ENCODE measurements at places on chromosomes 7 and 10.

DNA sequence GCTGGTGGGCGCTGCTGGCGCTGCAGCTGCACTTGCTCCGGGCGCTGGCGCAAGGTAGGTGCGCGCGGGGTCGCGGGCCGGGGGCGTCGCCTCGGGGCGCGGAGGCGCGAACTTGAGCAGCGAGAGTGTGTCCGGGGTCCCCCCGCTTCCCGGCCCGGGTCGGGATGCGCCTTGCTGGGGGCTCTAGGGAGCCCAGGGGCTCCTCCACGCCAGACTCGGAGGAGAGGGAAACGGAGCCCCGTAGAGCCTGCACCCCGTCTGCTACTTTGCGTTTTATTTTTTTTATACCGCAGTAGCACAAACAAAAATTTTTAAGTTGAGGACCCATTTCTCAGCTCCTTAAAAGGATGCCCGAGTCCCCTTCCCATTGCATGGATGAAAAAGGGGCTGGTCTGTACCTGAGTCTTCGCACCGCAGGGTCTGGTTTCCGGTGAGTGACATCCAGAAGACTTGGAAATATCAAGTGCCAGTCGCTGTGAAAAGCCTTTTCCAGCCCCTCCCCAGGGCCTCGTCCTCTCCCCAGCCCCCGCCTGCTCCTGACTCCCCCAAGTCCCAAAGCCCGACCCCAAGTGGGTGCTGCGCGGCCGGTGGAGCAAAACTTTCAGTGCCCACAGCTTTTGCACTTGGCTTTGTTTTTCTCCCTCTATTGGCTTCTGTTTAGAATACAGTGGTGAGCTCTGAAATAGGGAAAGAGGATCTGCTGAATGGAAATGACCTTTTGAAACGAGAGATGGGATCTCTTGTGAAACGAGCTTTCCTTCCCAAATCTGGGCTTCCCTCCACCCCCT lies 973 bp downstream of the SDK1 start:
- no peak for DNase-seq

- no peak for DNase-seq
These were observed 2.9 kb downstream of the ELN start for GRCh38 chr7:74030861-74031260.

DNA sequence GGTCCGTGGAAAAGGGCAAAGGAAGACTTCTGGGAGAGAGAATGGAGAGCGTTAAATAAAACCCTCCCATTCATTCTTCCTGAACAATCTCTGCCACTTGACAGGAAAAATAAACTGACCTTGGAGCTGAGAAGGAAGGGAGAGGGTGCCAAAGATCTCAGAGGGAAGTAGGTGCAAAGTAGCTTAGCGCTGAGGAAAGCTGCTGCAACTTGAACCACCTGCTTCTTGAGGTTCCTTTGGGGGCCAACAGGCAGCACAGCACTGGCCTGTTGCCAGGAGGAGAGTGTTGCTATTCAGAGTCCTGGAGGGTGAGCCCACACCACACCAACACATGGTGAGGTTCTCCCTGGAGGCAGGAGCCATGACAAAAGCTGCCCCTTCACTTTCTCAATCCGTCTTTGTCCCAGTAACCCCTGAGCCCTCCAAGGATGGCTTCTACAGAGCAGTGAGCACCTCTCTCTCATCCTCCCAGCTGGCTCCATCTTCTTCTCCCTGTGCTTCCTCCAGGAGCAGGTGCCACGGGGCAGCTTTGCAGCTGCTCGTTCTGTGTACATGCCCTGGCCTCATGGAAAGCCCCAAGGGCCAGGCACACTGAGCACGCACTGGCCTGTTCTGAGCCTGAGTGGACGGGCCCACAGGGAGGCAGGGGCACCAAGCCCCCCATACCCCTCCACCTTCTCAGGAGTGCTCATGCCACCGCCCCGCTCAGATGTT lies 101.3 kb downstream of the STRA8 start:
- DNase-seq, result no peak

DNA sequence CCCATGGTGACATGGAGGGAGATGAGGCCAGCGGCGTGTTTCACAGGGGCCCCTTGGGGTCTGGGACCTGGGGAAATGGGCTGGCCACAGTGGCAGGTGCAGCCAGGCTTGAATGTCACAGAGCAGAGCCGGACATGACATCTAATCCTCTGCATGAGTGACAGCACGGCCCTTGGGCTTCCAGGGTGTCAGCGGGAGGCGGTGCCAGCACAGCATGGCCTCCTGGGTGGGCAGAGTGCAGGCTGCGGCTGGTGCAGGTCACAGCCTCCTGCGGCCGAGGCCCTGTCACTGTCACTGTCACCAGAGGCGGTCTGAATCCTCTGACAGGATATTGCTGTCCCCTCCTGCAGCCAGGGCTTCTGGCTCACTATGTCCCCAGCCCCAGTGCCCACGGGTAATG lies 18.2 kb downstream of the BHLHA15 start:
- DNase-seq, result no peak

GRCh38 chr10:11286261-11286852 lies 268.7 kb downstream of the CELF2 start:
- no peak for DNase-seq

- DNase-seq, result no peak
These were observed 42.8 kb downstream of the NSUN6 start for GRCh38 chr10:18608596-18608995.

DNA sequence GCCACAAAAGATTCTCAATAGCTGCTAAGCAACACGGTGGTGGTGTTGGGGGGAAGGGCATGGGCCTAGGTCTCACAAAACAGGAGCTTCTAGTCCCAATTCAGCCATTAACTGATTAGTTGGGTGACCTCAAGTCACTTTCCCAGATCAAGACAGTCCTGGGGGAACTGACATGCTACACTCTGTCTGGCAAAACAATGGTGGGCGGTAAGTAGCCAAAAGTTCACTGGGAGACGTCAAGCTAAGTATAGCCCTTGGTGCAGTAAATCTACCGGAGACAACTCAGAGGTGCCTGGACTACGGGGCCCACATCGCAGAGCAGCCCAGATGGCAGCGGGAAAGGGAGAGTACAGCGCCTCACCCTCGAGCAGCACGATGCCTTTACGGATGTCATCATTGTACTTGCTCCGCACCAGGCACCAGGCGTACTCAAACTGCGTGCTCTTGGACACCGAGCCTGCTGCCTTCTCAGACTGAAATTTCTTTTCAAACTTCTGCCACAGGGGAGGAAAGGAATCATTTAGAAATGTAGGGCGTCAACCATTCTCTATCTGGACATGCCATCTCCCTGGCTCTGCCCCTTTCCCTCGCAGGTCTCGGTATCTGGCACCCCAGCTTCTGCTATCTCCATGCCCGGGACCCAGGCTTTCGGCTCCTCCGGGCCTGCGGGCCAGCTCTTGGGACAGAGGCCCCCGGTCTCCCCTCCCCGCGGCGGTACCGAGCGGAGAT lies 1.1 kb downstream of the FIS1 start:
- DNase-seq, result no peak

GRCh38 chr10:16770670-16771069 lies 46.6 kb downstream of the RSU1 start:
- no peak for DNase-seq

DNA sequence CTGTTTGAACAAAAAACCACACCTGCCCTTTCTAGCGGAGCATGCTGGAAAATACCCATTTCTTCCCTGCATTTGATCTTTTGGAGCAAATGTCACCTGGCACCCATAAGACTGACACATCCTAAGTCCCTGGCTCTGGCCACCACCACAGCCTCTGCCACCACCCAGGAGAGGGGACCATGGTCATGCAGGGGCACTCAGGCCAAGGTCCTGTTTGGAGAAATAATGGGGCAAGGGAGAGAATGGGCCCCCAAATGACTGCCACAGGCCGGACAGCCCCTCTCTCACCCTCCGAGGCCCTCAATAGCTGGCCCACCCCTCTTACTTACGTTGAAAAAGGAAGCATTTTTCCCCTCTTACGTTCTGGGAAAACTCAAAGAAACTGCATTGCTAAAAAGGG lies 35.4 kb downstream of the RGS10 start:
- no peak for DNase-seq

- DNase-seq, result no peak
These were observed 282.8 kb downstream of the RPS24 start for GRCh38 chr10:78316451-78316931.

DNA sequence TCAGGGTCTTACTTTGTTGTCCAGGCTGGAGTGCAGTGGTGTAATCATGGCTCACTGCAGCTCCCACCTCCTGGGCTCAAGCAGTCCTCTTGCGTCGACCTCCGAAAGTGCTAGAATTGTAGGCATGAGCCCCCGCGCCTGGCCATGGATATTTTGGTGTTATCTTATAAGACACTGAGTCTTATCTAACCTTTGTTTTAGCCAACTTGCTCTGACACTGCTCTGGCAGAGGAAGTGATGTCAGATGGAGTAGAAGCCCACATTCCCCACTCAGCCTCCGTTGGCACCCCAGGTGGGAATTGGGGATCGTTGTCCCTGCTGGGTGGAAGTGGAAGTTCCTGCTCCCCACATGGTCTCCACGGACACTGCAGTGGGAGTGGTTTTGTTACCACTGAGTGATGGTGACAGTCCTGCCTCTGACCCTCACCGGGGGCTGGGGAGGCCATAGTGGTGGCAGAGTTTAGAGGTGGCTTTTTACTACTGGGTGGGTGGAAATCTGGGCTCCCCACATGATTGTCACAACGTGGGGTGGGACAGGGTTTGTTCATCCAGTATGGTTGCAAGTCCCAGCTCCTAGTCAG lies 98.9 kb downstream of the ANKRD61 start:
- no peak for DNase-seq

GRCh38 chr7:17239683-17240521 lies 58.5 kb upstream of the AHR start:
- DNase-seq, result no peak

DNA sequence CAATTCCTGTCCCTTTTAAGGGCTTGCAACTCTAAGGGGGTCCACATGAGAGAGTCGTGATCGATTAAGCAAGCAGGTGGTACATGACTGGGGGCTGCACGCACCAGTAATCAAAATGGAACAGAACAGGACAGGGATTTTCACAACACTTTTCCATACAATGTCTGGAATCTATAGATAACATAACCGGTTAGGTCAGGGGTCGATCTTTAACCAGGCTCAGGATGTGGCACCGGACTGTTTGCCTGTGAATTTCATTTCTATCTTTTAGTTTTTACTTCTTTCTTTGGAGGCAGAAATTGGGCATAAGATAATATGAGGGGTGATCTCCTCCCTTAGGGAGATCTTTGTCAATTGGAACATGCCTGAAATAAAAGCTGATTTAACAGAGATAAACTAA lies 370.1 kb downstream of the IPMK start:
- DNase-seq, result no peak

DNA sequence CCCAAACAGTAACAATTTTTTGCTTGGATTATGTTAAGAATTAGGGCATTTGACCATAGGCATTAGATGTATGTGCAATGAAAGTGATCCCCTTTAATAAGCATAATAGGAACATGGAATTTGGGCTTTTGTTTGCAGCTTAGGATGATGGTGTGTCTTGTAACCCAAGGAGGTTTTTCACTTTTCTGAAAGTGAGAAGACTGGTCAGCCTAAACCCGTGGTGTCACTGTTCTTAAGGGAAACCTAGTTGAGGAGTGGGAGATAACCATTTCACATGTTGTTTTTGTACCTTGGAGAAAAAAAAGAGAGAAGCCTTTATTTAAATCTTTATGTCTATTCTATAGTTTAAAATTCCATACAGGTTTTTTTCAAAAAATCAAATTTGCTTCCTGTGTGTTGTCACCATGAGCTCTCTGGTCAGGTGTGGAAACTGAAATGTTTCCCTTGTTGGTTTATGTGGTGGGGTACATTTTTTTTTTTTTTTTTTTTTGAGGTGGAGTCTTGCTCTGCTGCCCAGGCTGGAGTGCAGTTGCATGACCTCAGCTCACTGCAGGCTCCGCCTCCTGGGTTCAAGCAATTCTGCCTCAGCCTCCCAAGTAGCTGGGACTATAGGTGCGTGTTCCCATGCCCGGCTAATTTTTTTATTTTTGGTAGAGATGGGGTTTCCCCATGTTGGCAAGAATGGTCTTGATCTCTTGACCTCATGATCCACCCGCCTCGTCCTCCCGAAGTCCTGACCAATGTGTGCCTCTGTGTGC lies 7.7 kb downstream of the CCM2 start:
- no peak for DNase-seq

DNA sequence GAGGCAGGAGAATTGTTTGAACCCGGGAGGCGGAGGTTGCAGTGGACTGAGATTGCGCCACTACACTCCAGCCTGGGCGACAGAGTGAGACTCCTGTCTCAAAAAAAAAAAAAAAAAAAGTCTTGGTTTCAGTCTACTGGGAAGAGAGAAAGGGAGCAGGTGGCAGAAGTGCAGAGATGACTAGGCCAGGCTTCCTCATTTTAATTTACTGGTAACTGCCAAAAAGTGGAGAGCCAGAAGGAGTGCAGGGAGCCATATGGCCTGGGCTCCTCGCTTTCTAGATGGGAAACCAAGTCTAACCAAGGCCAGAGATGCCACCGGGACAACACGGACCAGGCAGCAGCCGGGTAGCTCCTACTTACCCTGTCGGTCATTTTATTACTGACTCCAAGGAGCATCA lies 12.2 kb downstream of the SEPHS1 start:
- no peak for DNase-seq

GRCh38 chr10:93095225-93095624 lies 21.5 kb downstream of the CYP26A1 start:
- DNase-seq, result no peak

DNA sequence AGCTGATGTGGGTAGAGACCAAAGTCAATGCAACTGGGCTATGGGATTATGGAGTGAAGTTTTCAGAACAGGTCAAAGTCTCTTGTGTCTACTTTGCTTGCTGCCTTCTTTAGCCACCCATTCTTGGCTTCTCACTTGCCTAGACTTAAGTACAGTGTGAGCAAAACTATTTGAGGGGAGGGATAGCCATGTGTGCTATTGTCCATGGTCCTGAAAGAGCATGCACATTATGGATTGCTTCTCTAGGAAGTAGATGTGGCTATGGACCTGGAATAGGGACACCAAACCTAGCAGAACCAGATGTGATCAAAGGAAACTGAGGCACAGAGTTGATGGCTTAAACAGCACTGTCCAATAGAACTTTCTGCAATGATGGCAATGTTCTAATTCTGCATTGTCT lies 81.9 kb upstream of the ZNF800 start:
- DNase-seq, result no peak

DNA sequence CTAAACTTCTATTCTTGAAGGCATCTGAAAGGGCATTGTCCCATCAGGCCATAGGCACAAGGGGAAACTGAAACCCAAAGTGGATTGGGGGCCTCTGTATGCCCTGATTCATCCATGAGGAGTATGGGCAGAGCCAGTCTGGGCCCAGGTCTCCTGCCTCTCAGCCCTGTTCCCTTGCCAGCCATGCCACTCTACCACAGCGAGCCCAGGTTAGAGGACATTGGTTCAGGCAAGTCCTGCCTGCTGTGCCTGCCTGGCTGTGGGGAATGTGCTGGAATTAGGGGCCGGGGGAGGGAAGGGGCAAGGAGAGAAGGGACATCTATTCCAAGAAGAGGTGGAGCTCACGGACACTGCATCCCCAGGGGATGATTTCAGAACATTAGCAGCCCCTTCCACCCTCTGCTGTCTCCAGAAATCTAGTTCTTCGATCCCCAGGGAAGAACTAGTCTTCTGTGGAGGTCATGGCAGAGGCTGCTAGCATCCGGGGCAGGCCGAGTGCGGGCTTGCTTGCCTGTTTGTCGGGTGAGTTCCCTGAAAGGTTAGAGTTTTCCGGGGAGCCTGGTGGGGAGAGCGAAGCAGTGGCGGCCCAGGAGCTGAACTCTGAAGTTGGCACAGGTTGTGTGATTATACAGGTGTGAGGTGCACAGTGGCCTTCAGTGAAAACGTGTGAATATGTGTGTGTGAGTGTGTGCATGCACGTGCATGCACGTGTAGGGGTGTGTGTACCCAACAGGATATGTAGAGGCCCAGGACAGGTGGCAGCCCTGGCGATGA lies 37.8 kb downstream of the TBATA start:
- DNase-seq, result no peak

- DNase-seq, result no peak
These were observed 138.0 kb downstream of the LHPP start for GRCh38 chr10:124599588-124600050.

All from CD4-positive, alpha-beta T cell (primary cell).